ENCODE measurements at places on chromosomes 7 and 10.

GRCh38 chr10:29634764-29635625 is at the start of gene SVIL:
Gene SVIL (minus strand): TSS chr10:29634971. CDS start chr10:29555058, 79,913 bp downstream.
- peak; percentile 92 for DNase-seq

GRCh38 chr7:21953781-21954180 is 8.1 kb upstream of the CDCA7L start:
- DNase-seq, result no peak

- peak; percentile 34 for DNase-seq
These were observed at the start of gene MSS51 for GRCh38 chr10:73433538-73433867. Gene MSS51 (minus strand): TSS chr10:73433561. CDS start chr10:73428284, 5,277 bp downstream.

DNA sequence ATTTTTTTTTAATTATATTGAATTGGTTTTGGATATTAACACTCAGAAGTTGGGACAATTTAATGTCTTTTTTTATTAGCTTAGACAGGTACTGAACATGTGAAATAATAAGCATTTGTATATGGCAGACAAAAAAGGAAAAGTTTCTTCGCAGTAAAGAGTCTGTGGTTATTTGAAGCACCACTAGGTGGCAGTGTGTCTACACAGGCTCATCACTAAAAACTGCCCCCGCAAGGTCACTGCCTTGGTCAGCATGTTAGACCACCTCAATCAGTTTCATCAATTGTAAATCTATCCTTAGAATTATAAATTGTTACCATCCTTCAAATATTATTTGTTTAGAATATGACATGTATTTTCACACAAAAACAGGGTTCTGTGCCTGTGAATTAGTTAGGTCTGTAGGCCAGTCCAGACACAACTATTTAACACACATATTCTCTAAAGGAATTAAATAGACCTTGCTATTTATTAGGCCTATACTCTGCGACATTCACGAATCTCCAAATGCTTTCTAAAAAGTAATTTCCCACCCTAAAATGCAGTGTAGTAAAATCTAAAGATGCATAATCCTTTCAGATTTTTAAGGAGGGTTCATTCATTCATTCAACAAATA is 17.0 kb downstream of the PNLIPRP3 start:
- peak; percentile 51 for DNase-seq

DNA sequence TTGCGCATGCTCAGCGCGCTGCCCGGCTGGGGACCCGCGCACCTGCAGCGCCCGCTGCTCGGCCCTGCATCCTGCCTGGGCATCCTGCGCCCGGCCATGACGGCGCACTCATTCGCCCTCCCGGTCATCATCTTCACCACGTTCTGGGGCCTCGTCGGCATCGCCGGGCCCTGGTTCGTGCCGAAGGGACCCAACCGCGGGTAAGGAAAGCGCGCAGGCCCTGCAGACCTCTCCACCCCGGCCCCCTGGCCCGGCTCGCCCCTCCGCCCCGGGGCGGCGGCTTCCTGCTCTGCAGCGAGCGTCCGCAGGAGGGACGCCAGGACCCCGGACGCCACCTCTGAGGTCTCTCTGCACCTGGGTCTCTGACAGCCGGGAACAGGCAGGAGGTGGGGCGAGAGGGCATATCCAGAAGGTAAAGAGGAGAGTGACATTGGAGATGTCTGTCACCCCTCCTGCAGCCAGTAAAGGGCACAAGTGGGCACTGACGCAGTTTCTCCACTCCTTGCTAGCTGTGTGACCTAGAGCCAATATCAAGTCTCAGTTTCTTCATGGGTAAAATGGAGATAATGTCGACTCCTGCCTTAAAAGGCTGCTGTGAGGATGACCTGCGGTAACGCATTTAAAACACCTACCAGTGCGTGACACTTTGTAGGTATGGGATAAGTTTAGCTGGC is 338 bp downstream of the ATP6V0E2 start:
- DNase-seq, result no peak

- DNase-seq, result no peak
These were observed 664 bp downstream of the CPA1 start for GRCh38 chr7:130380861-130381455.

DNA sequence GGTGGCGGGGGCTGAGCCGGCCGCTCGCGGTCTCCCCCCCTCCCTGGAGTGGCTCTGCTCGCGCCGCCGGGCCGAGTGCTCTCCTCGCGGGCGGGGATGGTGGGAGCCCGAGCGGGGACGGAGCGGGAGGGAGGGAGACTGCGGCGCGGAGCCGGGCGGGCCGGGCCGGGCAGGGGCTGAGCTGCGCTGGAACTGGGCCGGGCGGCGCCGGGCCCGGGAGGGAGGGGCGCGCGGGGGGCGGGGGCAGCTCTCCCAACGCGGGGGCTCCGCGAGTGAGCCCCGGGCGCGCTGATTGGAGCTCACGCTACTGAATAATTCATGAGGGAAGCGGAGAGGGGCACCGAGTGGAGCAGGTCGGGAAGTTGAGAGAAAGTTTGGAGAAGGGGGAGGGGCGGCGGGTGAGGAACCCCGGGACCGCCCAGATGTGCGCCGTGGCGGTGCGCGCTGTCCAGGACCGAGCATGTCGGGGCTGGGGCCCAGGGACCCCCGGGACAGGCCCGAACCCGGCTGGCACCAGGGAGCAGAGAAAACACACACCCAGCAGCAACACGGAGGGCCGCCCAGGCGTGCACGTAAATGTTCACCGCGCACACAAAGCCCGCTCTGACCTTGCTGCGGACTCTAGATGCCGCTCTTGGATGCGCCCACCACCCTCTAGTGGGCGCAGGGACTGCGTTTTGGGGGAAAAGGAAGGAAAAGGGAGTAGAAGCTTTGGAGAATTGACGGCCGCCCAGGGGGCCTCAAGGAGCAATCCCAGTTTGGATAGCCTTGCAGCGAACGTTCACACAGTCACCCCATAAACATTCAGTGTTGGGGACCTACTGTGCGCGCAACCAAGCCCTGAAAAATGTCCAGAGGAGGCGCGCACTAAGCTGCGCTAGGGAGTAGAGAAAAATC is at the start of gene EPHB4:
EPHB4 (minus strand) TSS at position 194 of the 897 bp plus-strand sequence. CDS start 493 bp downstream, outside the sequence.
- DNase-seq, result peak; percentile 97

DNA sequence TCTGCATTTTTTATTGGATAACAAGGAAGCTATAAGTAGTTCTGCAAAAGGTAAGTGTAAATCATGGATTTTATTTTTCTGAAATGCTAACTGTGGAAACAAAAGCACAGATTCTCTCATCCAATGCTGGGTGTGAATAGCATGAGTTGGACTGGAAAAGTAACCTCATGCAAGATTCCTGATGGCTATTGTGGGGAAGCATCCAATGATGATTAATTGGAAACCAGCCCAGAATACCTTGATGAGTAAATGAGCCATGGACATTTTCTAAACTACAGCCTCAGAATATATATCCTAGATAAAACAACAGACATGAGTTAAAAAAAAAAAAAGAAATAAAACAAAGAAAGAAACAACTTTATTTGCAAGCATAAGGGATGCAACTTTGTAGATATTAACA is 934.6 kb downstream of the CCSER2 start:
- no peak for DNase-seq

Measured in mesendoderm (in vitro differentiated cells).